ENCODE measurements at places on chromosomes 2 and 18.

GRCh38 chr2:231890896-231891513 lies 35.2 kb downstream of the NPPC start:
- DNase-seq = no peak

DNA sequence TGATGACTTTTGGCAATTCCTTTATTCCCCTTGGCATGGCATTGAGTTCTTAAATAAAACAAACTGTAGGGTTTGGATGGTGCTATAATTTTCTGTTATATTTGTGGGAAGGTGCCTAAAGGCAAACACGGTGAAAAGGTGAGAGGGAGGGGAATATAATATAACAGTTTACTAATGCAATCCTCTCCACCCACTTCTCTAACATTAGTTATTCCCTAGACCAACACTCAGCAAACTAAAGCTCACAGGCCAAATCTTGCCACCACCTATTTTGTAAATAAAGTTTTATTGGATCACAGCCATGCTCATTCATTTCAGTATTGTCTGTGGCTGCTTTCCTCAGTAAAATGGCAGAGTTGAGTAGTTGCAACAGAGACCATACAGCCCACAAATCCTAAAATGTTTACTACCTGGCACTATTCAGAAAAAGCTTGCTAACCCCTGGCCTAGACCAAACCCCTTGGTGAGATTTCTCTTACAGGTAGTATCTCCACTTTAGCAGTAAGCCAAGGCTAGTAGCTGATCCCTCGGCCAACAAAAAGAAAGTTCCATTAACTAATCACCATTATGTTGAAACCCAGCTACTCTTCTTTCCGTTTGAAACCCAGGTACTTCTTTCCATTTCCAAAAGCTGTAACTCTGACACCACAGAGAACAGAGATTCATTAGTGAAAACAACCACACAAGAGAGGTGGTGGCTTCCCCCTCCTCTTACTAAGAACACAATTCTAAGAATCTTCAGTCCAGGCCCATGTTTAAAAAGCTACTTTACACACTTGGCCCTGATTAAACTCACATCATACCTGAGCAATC lies 136.1 kb upstream of the CHAC2 start:
- DNase-seq = peak; percentile 63

GRCh38 chr2:239326831-239327535 lies 73.8 kb downstream of the HDAC4 start:
- no peak for DNase-seq

DNA sequence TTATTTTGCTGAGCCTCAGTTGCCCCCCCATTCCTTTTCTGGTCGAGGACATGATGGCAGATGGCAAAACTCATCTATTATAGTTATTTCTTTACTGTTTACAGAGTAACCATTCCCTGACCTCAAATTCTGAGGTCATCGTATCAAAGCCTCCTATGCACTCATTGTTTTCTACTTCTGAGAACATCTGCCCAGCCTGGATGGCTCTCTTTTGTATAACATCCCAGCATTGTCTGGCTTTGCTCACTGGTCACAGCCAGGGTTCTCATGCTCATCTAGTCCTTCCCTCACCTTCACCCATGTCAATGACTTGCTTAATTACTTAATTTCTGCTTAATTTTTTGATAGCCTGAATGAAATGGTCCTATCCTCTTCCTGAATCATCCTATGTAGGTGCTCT lies 472.1 kb downstream of the PARD3B start:
- DNase-seq = no peak

DNA sequence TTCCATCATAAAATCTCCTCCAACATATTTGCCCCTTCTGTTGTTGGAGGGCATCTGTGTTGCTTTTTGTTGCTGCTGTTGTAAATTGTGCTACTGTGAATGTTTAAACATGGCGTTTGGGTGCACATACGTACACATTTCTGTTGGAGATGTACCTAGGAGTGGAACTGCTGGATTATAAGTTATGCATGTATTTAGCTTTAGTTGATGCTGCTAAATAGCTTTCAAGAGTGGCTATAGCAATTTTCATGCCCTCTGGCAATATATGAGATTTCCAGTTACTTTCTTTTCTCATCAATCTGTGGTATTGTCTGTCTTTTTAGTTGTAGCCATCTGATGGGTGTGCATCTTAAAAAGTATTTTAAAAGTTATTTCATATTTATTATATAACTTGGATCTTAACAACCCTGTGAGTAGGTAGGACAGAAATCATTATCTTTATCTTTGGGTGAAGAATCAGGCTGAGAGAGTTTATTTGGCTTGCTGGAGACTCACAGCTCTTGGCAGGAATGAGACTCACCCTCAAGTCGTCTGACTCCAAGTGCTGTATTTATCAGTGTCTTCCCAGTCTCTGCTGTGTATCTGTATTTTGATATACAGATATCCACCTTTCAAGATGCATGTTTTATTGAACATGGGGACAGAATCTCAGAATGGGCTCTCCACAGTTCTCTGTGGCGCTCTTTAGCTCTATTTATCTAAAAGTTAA lies 16.9 kb downstream of the ZNF236 start:
- DNase-seq = no peak

DNA sequence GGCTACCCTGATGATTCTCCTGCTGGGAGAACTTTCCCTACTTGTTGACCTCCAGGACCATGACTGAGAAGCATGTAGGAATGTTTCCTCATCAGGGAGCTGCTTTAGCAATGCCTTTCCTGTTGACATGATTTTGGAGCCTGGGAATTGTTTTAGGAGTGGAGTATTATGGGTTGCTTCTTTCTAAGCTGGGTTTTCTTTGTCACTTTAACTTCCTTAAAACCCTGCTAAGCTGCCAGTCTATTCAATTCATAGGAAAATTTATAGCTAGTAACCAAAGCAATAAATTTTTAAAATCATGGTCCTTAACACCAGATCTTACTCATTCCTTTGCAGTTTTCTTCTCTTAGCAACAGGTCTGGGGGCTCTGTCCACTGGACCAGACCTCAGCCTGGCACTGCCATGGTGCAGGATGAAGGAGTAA lies 125.6 kb upstream of the TACR1 start:
- DNase-seq = no peak

GRCh38 chr2:200380091-200380561 lies 73.6 kb downstream of the SPATS2L start:
- DNase-seq = no peak

DNA sequence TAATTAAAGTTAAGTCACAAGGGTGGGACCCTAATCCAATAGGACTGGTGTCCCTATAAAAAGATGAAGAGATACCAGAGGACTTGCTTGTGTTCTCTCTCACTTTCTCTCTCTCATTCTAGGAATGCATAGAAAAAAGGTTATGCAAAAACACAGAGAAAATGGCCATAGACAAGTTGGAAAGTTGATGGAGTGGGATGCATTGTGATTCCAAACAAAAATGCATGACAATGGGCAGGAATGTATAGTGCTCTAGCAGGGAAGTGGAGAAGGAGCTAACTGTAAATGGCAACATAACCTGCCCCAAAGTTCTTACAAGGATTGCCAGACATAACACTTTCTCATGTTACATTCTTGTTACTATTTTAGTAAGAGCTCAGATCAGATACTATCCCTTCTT lies 301.6 kb upstream of the LRATD1 start:
- no peak for DNase-seq

DNA sequence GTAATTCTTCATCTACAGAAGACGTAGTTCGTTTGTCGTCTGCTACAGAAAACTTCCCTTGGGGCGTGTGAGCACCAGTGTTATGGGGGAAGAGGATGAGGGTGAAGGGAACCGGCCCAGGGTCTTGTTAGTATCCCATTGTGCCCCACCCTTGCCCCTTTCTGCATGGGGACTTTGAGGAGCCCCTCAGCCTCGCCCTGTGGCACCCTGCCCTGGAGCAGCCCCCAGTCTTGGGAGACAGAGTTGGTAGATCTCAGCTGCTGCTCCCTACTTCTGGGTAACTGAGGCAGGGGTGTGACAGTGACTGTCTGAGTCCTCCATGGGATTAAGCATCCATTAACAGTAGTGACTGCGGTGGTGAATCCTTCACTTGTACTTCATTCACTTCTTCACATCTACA lies 50.1 kb downstream of the RNF144A start:
- DNase-seq = no peak

Data from NCI-H2081 (cell line).